ENCODE measurements at places on chromosomes 4 and X.

- DNase-seq = no peak
Observed at GRCh38 chrX:40778861-40779575, 43.7 kb upstream of the MED14 start.

- DNase-seq = no peak
Observed at GRCh38 chr4:107243141-107243781, 207.1 kb upstream of the DKK2 start.

DNA sequence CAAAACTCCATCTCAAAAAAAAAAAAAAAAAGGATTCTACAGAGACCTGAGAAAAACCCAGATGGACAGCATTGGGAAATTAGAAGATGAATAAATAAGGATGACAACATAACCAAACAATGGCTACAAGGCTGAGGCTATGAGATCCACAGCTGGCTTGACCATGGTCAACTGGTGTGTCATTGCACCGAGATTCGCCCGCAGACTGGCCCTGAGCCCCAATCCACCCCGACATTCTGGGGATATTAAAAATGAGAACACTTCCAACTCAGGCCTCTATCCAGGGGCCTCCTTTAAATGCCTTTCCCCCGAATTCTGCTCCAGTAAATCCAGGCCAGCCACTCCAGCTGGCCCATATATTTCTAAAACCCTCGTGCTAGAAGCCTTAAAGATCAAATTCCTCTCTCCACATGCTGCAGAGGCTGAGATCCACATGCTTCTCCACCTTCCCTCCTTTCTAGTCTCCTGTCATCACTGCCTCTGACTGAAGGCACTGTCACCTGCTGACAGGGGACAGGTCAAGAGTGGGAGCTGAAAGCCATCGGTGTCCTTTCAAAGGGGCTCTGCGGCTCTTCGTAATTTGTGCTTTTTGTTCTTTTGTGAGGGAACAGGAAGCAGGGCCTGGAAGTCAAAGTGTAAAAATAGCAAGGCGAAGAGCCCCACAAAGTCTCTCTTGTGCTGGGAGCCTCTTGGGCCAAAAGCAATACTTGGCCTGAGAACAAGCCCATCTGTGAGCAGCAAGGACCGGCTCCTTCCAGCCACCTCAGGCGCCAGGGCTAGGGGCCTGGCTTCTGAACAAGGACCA is 203.7 kb downstream of the NSUN7 start:
- DNase-seq = no peak

- DNase-seq = no peak
Observed at GRCh38 chrX:13158911-13159310, 114.5 kb upstream of the FAM9C start.

- no peak for DNase-seq
Observed at GRCh38 chrX:123803331-123803983, 56.4 kb upstream of the XIAP start.

DNA sequence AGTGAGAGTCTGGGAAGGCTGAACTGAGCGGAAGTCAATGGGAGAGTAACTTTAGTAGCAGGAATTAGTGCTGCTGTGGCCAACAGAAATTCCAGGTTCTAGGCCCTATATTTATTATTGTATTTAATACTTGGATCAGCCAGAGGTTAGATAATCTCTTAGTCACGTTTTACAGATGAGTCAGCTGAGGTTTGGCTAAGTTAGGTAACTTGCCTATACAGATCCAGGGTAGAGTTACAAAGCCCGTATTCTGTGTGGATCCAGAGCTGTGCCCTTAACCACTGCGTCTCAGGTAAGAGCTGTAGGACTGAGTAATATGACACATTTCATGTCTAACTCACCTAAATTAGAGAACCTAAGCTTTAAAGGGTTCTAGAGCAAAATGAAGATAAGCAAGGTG is 20.5 kb downstream of the PSMD10 start:
- no peak for DNase-seq

GRCh38 chr4:122118243-122118642 is 33.9 kb upstream of the BLTP1 start:
- DNase-seq = no peak

- no peak for DNase-seq
Observed at GRCh38 chr4:121951521-121952110, at the start of gene TRPC3. Gene TRPC3, minus strand, starts transcription at chr4:121952060. Its CDS starts 380 bp downstream, at chr4:121951680.

- no peak for DNase-seq
Observed at GRCh38 chrX:20500949-20501348, 234.2 kb upstream of the RPS6KA3 start.

GRCh38 chr4:136000246-136000645 is 1532.0 kb downstream of the PCDH18 start:
- DNase-seq = no peak

Data from right renal pelvis (tissue), 4 donors.